H1 (cell line): ENCODE measurements at places on chromosomes 6 and 20.
A peak's percentile ranks its signal among the peaks of the same experiment; 100 is the strongest.

DNA sequence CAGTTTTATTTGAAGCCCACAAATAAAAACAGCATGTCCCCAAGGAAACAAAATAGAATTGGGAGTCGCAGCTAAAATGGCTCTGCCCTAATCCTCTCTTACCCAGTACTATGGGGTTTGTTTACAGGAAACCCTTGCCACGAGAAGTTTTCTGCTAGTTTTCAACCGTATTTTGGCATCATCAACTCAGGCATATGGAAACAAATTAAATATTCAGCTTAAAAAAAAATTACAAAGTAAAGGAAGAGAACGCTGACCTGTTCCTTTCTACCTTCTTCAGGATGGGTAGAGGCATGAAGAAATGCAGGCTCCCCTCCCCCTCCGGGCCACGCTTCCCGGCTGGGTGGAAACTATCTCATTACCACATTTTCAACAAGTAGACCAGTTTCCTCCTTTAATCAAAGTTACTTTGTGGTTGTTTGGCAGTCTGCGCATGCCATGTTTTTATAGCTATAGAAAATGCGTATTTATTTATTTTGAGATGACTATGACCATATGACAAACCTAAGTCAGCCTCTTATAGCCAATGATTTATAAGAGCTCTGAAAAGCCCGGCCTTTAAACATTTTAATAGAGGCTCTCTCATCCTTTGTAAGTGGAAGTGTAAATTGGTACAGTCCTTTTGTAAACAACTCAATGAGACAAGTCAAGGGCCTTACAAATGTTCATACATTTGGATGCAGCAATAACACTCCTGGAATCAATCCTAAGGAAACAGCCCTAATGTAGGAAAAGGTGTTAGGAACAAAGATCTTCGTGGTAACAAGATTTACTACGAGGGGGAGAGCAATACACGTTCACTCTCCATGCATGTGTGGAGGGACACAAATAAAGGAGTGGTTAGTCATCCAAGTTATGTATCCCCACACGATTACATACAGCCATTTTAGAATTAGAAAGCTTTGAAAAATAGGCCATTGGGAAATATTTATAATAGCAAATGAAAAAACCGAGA lies 16.1 kb upstream of the ZNF217 start:
- DNase-seq = no peak

GRCh38 chr20:16025084-16025483 lies 548.2 kb downstream of the KIF16B start:
- DNase-seq = no peak

DNA sequence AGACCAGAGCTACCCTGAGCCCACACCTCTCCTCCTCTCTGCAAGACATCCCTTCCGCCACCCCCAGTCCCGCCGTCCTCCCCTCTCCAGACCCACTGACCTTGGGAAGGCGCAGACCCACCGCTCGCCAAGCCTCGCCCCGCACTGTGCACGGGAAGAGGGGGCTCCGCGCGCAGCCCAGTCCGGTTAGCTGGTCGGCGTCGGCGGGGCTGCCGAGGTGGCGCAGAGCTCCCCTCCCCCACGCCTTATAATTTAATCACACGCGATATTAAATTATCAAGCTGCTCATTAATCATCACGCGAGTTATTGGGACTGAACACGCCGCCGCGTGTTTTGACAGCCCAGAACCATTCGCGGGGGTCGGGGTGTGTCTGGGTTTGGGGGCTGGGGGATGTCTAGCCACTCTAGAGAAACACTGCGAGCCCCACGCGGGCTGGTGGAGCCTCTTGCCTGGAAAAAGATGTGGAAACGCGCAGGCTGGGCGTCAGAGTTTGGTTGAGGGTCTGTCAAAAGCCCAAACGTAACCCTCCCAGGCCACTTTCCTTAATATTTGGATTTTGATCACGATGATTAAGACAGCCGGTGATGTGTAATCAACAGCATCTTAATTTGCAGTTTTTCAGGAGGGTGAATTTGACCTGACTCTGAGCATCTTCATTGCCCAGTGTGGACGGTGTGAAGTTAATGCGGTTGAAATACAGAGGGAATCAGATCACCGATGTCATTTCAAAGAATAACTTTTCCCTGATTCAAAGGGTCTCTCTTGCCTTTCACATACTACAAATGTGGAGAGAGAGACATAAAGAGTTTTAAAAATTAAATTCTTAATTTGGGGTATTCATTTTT lies at the start of gene LINC00237:
Gene LINC00237 (minus strand): TSS at position 188 of the 847 bp plus-strand sequence.
- DNase-seq = no peak

- no peak for DNase-seq
Observed at GRCh38 chr6:44444853-44445252, 57.3 kb downstream of the CDC5L start.

DNA sequence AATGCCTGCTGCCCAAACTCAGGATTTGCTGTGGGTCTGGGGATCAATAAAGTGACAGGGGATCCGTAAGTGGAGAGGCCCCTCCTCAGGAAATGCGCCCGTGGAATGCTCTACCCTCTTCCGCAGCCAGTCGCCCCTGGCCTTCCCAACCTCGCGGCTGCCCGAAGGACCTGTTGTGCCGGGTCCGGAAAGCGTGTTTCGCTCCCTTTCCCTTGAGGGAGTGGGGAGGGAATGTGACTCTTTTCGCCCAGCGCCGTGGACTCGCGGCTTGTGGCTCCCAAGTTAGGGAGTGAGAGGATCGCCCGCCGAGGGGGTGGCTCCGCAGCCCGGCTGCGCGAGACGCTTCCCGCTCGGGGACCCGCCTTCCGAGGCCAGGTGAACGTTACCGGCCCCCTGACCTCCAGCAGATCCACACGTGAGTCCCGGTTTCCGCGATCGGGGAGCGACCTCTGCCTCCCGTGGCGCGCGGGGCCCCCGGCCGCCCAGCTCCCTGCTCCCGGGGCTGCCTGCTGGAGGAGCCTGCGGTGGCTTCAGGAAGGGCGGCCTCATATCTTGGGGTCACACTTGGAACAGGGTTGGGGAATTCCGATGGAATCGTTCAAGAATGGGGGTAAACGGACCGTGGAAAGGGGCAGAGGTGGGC lies 666 bp downstream of the TPD52L1 start:
- peak; percentile 69 for DNase-seq

- no peak for DNase-seq
Observed at GRCh38 chr20:64001607-64002011, 20.7 kb downstream of the PRPF6 start.

GRCh38 chr6:80974579-80974978 lies 777.9 kb downstream of the TENT5A start:
- DNase-seq = peak; percentile 23

DNA sequence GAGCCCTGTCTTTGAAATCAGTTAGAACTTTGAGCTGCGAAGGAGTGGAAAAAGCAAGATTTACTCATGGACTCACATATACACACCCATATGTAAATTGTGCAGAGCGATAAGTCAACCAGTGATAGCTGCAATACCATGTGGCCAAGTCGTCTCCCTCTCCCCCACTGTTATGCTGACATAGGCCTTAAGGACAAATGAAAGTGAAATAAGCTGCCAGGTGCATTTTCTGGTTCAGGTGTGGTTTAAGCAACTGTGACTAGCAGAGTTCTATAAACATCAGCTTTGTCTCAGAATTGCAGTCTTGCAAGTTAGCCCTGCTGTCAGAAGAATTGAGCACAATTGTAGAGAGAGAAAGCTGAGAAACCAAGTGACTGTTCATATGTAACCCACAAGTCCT lies 9.6 kb downstream of the FAM83B start:
- DNase-seq = no peak

DNA sequence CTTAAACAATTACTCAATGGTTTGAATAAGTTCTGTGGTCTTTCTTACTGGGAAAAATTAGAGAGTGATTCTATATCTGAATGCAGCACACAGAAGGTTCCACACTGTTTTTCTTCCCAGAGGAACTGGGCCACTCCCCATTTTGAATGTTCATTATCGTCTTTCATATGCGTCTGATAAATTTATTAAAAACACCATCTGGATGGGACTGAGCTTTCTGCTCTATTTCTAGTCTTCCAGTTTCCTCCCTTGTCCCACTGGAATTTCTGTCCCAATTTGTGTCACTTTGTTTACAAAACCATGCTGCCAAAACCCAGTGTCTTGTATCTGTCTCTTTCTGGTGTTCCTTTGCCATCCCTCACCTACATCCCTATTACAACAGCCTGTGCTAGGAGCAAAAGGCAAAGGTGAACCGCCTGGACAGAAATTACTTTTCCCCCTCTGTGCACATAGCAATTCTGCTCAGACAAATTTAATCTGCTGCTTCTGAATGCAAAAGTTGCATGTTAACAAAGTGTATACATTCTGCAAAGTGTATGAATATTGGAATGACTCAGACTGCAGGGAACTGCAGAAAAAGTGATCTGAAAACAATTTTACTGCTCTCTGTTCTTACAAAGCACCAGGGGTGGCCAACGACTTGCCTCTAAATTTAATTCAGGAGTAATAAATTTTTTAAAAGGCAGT lies 333.6 kb downstream of the BTBD9 start:
- DNase-seq = no peak

GRCh38 chr6:105744815-105745214 lies 341.3 kb upstream of the PRDM1 start:
- no peak for DNase-seq

GRCh38 chr6:35295521-35296315 lies 1.9 kb upstream of the DEF6 start:
- no peak for DNase-seq

DNA sequence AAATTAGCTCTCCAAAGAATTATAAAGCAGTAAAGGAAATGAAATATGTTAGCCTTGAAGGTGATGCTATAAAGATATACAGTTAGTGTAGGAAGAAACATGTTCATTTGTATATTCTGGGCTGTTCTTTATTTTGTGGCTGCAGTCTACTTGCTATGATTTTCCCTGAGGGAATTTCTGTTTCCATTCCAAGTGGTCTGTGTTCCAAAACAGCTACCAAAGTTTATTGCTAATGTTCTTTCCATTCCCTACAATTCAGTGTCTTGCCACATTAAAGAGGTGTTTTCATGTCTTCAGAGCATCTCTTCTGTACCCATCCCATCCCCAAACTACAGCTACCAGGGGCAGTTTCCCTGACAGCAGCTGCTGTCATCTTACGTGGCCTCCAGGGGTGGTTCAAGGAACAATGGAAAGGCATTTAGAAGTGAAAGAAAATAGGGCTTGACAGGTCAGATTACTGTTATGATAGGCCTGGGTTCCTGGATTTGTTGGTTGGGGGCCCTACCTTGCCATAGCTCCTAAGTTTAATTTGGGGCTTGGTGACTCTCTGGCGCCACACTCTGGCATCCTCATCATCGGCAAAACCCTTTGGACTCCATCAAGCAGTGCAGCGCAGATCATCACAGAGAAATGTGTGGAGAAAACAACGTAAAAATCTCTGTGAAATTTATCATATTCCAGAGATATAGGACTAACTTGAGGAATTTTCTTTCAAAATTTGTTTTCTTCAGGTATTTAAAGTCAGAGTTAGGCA lies 33.8 kb upstream of the AIG1 start:
- DNase-seq = peak; percentile 71

- DNase-seq = no peak
Observed at GRCh38 chr20:57953638-57954037, 243.8 kb upstream of the PMEPA1 start.

DNA sequence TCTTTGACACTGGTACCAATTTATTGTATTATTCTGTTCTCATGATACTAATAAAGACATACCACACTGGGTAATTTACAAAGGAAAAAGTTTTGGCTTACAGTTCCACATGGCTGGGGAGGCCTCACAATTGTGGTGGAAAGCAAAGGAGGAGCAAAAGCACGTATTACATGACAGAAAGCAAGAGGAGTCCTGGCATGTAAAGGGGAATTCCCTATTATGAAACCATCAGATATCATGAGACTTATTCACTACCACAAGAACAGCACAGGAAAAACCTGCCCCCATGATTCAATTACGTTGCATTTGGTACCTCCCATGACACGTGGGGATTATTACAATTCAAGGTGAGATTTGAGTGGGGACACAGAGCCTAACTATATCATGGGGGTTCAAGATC lies 43.4 kb downstream of the SLC22A2 start:
- no peak for DNase-seq

DNA sequence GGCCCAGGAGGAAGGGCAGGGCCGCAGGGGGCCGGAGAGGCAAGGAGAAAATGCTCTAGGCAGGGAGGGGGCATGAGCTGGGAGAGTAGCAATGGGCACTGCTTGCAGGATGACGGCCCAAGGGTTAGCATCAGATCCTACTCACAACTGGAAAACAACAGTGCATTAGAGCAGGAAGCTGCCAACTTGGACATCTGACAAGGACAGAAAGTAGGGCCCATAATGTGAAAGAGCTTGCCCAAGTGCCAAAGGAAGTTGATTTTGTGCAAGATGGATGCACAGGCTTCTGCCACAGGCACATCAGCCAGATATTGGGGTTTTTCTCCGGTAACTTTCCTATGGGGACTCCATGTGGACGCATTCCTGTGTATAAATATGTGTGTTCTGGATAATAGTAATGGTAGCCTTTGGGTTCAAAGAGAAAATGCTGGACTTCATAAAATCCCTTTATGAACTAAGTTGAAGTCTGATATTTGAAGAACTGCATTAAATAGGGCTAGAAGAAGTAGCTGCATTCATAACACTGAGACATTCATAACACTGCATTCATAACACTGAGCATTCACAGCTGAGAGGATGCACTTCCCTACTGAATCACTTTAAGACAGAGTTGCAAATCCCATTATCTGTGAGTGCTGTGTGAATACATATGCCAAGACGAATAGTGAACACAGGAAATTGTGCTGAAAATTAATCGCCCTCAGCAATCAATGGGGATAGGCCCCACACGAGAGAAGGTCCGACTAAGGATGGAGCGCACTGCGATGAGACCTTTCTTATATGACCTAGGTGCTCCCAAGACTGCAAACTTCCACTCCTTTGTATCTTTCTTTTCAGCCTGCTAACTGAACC lies 235.6 kb upstream of the PRDM1 start:
- no peak for DNase-seq

- peak; percentile 93 for DNase-seq
Observed at GRCh38 chr20:3470627-3471396, at the start of gene ATRN. Gene ATRN (plus strand): TSS chr20:3471018. CDS start chr20:3471108, 90 bp downstream.

- no peak for DNase-seq
Observed at GRCh38 chr6:158170656-158171081, 2.5 kb downstream of the GTF2H5 start.

DNA sequence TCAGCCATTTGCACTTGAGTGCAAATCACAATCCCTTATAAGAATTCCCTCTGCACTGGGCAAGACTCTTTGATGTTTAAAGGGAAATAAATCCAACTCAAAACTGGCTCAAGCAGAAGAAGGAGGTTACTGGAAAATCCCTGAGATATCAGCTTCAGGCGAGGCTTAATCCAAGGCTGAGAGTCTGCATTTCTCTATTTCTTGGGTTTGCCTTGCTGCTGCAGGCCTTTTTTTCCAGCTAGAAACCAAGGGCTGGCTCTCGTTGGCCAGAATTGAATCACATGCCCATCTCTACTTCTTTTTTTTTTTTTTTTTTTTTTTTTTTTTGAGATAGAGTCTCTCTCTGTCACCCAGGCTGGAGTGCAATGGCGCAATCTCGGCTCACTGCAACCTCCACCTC lies 11.7 kb downstream of the HCK start:
- no peak for DNase-seq

- no peak for DNase-seq
Observed at GRCh38 chr20:15807271-15807670, 766.0 kb downstream of the KIF16B start.

- DNase-seq = no peak
Observed at GRCh38 chr6:22583927-22584326, 14.6 kb downstream of the HDGFL1 start.

- DNase-seq = no peak
Observed at GRCh38 chr6:11595903-11596302, 58.4 kb downstream of the TMEM170B start.
